Metanephros (tissue), 2 donors: ENCODE measurements at places on chromosomes 7 and 10. TPM values are rescaled to one million over a fixed set of nuclear protein-coding genes. Genes with fewer than 3 reads are reported as not detected.

FKBP6 gene
- total RNA-seq, result not detected

KCND2 gene
- 1.3 TPM for total RNA-seq

UTF1 gene
- total RNA-seq, result 0.35 TPM

POLR2J2 gene
- total RNA-seq, result 4.4 TPM

SAMD9 gene
- total RNA-seq, result 7.4 TPM

SLC26A4 gene
- 3.2 TPM for total RNA-seq
